Karpas-422 (cell line): ENCODE measurements at places on chromosomes 1 and 21. TPM values are rescaled to one million over a fixed set of nuclear protein-coding genes. Genes with fewer than 3 reads are reported as not detected.

DNA sequence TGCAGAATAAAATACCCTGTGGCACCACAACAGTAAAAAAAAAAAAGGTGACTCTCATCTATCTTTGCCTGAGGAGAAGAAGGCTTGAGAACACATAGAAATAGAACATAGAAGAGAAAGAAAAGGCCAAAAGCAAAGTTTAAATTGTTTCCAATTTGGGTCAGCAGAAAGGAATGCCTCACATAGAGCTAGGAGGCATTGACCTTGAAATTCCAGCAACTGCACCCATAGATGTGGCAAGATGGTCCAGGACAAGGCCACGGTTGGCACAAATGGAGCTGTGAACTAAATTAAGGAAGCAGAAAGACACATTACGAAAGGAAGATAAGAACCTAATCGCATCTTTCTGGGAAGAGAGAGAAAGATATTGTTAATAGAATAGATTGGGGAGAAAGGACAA lies 588.3 kb downstream of the LMO4 start:
- DNase-seq: no peak

- no peak for DNase-seq
Observed at GRCh38 chr1:223403184-223403815, 10.1 kb downstream of the CCDC185 start.

DNA sequence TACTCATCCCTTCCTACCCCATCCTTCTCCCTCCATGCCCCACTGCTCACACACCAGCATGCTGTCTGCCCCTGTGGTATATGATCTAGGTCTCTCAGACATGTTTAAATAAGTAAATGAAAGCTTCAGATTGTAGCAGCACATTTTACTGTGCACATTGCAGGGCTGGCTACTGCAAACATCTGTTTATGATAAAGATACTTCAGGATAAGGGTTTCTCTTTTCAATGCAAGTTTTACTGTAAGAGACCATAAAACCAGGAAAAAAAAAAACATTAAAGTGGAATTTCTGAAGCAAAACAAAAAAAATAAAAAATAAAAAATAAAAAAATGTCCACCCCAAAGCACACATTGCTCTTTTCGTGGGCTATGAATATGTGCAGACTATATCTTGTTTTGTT lies 184.4 kb downstream of the USH2A start:
- no peak for DNase-seq

The RHOU gene
- 0.04 TPM in 1 of 2 replicates, not detected in the other for total RNA-seq

The SLC1A7 gene
- total RNA-seq: not detected in 2 replicates

DNA sequence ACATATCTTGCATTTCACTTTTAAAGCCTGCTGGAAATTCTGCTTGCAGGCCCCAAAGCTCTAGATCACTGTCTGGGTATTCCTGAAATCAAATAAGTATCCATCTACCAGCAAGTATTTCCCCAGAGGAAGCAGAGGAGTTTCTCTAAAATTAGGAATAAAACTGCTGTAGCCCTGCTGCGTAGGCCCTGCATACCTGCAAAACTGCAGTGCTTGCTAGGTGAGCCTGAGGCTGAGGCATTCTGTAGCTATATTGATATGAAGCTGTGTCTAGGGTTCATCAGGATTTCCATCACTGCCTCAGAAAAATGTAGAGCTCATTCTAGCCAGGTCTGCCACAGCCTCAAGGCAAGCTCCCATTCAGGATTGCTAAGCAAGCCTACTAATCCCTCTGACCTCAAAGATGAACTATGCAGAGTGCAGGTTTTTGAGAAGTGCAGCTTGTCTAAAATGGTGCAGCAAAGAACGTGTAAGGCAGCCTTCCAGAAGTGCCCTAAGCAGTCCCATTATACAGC lies 28.7 kb downstream of the NPHS2 start:
- no peak for DNase-seq

DNA sequence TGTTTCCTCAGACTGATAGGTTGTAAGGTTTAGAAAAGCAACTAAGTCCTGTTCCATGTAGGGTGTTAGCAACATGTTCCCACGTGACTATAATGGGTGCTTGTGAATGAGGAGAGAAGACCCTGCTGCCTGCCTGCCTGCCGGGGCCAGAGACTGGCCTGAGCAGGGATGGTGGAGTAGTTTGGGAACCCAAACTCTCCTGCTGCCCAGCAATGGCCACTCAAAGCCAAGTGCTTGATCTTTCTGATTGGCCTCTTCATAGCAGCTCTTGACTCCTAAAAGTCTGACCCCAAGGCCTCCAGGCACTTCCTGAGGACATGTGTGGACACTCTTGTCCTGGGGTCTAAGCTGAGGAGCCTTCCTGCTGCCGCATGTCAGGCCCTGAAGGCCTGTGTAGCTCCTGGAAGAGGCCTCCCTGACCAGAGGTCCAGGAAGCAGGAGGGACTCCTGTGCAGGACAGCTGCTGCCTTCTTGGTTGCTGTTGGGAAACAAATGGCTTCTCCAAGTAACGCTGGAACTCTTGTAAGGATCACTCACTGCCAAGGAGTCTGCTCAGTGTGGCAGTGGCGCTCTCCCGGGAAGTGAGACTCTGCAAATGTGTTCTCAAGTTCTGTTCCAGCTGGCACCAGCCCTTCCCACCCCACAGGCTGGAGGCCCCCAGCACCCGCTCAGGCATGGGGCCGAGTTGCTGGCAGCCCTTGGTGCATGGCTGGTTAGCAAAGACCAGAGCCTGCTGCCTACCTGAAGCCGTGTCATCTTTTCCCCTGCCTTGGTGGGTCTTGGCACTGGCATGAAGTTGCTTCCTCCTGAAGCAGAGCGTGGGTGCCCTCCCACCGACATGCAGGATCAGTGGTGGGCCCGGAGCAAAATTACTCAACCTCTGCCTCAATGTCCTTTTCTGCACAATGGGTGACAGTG lies 35.5 kb downstream of the MAN1C1 start:
- no peak for DNase-seq

- DNase-seq: no peak
Observed at GRCh38 chr1:247077876-247078257, 744 bp downstream of the ZNF670 start.

GRCh38 chr1:40794974-40795715 lies 11.6 kb downstream of the KCNQ4 start:
- DNase-seq: no peak

GRCh38 chr1:232110281-232111090 lies 483.9 kb downstream of the DISC1 start:
- no peak for DNase-seq

- peak; percentile 73 for DNase-seq
Observed at GRCh38 chr1:232951180-232951579, 769 bp downstream of the NTPCR start.

GRCh38 chr1:173554089-173554488 lies 48.8 kb downstream of the SLC9C2 start:
- no peak for DNase-seq

GRCh38 chr1:221309723-221310122 lies 430.5 kb downstream of the HLX start:
- no peak for DNase-seq

The RORC gene
- not detected in 2 replicates for total RNA-seq

DNA sequence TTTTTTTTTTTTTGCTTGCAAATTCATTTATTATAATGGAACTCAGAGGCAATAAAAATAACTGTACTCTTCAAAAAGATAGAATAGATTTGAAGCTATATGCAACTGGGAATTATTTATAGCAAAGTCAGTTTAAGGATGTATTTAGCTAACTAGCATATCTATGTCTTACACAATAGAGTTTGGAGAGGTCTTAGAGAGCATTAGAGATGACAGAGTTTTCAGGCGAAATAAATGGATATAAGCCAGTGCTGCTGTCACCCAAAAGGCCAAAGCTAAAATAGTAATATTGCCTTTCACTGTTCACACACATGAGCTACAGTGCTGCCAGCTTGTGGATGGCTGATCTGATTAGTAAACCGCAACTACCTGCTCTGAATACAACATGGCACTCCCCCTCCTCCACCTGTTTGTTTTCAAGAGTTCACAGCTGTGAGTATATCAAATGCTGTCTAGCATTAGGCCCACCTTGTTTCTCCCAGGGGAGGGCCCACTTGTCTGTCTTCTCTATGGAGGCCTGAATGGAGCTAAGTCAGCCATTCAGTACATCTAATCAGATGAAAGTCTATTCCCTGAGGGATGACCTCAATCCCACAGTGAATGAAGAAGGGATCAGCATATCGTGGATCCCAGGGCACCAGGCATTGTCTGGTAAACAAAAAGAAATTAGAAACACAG lies 25.2 kb upstream of the SSX2IP start:
- no peak for DNase-seq

GRCh38 chr1:234988155-234988517 lies 140.5 kb downstream of the TOMM20 start:
- no peak for DNase-seq

The VHLL gene
- not detected in 2 replicates for total RNA-seq

- no peak for DNase-seq
Observed at GRCh38 chr1:202250982-202251381, 57.4 kb downstream of the LGR6 start.

DNA sequence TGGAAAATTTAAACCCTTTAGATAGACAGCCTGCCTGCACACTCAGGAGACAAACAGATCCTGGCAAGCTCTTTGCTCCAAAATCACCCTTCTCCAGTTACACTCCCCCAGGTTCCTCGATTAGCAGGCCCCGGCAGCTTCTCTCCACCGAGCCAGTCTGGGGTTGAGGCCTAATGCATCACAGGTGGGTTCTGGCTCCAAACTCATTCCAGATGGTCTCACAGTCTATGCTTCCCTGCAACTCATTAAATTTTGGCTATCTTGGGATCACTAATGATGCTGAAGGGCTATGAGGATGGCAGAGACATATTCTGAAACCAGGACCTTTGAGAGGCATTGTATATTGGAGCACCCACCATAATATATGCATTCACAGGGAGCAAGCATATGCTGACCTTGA lies 559.8 kb upstream of the USP24 start:
- DNase-seq: no peak

- no peak for DNase-seq
Observed at GRCh38 chr1:1603671-1604373, 3.9 kb upstream of the FNDC10 start.

The PLPPR4 gene
- not detected in 2 replicates for total RNA-seq

DNA sequence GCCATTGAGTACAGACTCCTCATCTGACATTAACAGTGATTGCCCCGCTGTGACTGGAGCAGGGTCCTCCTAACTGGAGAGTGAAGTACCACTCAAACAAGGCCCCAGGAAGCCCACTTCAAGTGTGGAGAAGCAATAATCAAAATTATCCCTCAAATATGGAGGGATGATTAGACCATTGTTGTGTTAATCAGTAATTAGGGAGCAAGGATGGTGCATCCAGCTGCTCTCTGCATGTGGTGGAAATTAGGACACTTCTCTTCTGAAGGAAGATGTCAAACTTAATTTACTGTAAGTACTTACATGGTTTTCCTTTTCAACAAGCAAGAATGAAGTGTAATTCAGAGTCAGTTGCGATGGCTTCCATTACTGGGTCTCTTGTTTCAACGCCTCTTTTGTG lies 3.4 kb upstream of the ZP4 start:
- no peak for DNase-seq

The ATP1A2 gene
- not detected in 2 replicates for total RNA-seq

The CDA gene
- total RNA-seq: not detected in 2 replicates

- no peak for DNase-seq
Observed at GRCh38 chr1:47521034-47521881, 83.4 kb downstream of the FOXD2 start.

The ICOSLG gene
- 0.37 and 0.83 TPM in 2 replicates for total RNA-seq

- no peak for DNase-seq
Observed at GRCh38 chr1:51901151-51901550, 22.6 kb upstream of the NRDC start.

DNA sequence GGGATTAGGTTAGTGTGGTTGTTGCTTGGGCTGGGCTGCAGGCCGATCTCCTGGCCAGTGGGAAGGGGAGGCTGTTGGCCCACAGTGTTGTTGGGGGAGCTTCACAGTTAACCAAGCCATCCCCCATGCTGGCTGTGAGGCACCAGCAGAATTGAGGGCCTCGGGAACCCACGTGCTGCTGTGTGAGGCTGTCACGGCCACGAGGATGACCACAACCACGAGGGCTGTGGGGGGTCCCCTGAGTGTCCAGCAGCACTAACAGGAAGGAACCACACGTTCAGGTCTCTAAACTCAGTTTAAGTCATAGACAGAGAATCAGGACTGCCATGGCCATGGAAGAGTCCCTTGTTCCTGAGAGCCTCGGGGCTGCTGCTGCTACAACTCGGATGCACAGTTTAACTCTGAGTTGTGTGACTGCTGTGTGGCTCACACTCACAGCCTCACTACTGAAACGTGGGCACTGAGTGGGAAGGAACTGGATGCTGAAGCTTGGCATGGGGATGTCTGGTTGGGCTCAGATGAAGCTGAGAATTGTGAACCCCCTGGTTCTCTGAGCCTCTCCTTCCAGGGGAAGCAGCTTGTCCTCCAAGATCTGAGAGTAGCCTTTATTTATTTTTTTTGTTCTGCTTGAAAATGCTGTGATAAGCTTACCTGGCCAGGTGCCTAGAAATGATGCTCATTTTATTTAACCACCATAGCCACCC lies 4.8 kb upstream of the MMEL1 start:
- DNase-seq: no peak

GRCh38 chr1:203275656-203276272 lies 29.6 kb upstream of the BTG2 start:
- DNase-seq: no peak

DNA sequence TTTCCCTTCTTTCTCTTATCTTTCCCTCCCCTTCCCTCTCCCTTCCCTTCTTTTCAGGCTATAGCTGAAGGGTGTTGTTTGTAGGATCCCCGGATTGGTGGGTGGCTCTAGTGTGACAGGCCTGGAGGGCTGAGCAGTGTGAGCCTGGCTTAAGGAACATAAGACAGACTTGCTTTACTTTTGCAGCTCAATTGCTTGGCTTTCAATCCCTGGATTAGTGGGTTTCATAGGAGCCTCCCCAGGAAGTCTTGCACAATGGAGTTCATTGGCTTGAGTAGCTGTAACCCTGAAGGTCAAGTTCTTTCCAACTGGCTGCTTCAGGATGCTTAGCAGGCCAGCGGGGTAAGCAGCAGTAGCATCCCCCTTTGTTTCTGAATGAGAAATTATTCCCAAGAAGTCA lies 126.7 kb downstream of the CAMTA1 start:
- DNase-seq: no peak

DNA sequence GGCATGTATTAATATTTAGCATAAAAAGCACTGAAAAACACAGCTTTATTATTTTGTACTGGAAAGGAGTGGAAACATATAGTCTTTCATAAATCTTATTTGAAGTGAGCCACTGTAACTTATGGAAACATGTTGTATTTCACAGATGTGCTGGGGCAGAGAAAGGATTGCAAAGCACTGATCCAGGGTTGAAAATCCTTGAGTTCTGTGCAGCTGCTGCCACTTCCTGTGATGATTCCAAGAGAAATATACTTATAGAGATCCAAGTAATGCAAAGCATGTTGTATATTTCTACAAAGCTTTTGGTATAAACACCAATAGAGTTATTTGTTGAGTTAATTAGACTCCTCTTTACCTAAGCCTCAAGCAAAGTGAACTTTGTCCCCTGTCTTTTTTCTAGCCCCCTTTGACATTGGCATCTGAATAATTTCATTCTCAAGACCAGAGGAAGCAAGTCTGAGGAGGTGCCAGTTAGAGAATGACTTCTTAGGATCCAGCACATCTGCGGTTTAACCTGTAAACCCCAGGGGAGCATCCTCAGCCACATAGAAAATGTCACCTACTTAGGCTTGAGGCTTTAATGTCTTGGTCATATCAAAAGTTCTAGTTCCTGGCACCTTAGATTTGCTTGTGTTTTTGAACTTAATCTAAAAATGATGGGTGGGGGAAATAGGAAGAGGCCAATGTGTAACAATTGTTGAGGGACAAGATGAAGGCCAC lies 173.3 kb downstream of the FASLG start:
- DNase-seq: no peak
